ENCODE measurements at places on chromosomes 3 and 15.

- DNase-seq, result no peak
Observed at GRCh38 chr15:91549581-91549980, 303.9 kb upstream of the SLCO3A1 start.

- no peak for DNase-seq
Observed at GRCh38 chr3:146050691-146051090, 110.3 kb downstream of the PLOD2 start.

DNA sequence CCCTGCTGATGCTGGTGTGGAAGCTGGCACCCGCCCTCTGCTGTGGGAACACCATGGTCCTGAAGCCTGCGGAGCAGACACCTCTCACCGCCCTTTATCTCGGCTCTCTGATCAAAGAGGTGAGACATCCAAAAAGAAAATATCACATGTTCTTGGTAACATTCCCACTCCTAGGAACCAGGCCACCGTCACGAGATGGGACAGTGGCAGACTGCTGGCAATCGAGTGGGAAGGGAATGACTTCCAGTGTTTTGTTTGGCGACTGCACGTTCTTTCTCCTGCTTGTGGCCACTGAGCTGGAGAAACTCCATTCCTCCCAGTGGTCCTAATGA, 14.3 kb downstream of the ALDH1A3 start:
- DNase-seq, result no peak

DNA sequence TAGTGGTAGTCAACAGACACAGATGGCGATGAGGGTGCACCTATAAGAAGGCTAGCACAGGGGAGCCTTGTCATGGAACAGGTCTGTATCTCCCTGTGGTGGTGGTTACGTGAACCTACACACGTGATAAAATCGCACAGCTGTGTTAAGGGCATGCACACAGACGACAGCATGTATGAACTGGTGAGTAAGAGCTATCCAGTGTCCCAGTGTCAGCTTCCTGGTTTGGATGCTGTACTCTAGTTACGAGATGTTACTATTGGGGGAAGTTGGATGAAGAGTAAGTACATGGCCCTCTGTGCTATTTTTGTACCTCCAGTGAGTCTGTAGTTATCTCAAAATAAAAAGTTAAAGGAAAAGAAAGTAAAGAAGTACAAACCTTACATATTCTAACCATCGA, 38.2 kb downstream of the MTMR10 start:
- no peak for DNase-seq

DNA sequence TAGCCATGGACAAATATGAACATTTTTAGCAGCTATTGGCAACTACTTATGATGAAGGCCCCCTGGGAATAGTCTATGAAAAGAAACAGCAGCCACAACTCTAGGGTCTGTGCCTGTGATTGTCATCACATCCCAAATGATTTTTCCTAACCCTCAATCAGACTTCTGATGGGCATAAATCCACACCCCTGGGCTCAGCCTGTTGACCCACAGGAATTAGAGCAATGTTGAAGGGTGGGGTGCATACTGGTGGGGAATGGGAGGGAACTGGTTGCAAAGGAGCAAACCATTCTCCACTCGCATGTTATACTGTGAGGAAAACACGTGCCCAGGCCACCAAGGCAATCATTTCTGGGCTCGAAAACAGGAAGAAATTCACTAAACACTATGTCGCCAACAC, 106.5 kb upstream of the CTNNB1 start:
- no peak for DNase-seq

DNA sequence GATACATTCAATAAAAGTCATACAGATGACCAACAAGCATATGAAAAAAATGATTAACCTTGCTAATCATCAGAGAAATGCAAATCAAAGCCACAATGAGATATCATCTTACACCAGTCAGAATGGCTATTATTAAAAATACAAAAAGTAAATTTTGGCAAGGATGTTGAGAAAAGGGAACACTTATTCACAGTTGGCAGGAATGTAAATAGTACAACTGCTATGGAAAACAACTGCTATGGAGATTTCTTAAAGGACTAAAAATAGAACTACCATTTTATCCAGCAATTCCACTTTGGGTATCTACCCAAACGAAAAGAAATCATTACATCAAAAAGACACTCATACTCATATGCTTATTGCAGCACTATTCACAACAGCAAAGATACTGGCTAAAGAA, 1121.8 kb downstream of the TBL1XR1 start:
- DNase-seq, result no peak

- no peak for DNase-seq
Observed at GRCh38 chr3:187773233-187774184, 28.2 kb upstream of the BCL6 start.

- DNase-seq, result no peak
Observed at GRCh38 chr3:64179249-64179648, 46.0 kb downstream of the PRICKLE2 start.

GRCh38 chr15:41258750-41259471, 27.8 kb downstream of the CHP1 start:
- DNase-seq, result no peak

DNA sequence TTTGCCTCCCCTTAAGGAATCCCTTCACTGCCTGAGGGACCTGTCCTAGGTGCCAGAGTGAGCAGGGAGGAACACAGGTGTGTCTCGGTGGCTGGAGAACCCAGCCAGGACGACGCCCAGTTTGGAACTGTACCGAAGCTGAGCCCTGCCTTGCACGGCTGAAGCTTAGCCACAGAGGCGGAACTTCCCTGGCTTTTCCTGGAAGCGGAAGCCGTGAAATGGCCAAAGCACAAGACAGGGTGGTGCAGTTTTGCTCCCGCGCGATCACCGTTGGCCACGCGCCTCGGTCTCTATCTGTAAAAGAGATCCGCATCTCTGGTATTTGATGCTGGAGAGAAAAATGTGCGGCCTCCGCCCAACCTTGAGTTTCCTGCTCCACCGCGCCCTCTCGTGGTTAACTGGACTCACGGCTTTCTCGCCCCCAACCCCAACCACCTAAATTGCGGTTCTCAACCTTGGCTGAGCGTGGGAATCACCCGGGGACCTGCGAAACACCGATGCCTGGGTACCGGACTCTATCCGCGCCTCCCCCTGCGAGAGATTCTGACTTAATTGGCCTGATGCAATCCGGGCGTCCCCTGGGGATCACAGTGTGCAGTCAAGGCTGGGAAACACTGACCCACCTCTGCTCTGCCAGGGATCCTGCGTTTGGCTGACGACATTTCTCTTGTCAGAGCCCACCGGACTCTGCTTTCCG, 70.7 kb upstream of the ABHD2 start:
- DNase-seq, result peak; percentile 89

- no peak for DNase-seq
Observed at GRCh38 chr3:98580401-98581386, 12.7 kb downstream of the CPOX start.

DNA sequence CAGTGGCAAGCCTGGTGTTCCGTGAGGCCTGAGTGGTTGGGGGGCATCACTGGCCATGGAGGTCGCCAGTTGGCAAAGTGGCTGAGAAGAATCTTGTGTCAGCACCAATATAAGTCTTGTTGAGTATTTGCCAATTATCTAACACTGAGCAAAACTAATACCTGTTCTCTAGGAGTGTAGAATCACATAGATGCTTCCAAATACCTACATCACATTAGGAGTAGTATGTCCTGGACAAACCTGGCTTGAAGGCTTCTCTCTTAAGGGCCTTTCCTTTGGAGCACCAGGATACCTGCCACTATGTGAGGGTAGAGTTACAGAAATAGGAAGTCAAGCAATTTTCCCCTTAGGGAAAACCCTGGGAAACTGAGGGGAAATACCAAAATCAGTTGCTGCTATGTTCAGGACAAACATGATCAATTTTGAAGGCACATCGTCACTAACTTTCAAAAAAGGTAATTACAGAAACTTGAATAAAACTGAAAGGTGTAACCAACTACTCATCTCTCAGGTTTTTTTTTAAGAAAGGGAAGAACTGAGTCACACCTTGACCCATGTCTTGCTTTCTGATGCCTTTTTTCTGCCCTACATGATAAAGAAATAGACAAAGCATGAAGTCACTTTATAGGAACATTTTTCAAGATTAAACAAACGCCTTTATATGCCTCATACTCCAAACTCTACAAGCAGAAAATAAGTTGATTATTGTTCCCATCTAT, 100.4 kb downstream of the IMPG2 start:
- DNase-seq, result no peak

- no peak for DNase-seq
Observed at GRCh38 chr3:192275741-192276355, 451.5 kb downstream of the FGF12 start.

DNA sequence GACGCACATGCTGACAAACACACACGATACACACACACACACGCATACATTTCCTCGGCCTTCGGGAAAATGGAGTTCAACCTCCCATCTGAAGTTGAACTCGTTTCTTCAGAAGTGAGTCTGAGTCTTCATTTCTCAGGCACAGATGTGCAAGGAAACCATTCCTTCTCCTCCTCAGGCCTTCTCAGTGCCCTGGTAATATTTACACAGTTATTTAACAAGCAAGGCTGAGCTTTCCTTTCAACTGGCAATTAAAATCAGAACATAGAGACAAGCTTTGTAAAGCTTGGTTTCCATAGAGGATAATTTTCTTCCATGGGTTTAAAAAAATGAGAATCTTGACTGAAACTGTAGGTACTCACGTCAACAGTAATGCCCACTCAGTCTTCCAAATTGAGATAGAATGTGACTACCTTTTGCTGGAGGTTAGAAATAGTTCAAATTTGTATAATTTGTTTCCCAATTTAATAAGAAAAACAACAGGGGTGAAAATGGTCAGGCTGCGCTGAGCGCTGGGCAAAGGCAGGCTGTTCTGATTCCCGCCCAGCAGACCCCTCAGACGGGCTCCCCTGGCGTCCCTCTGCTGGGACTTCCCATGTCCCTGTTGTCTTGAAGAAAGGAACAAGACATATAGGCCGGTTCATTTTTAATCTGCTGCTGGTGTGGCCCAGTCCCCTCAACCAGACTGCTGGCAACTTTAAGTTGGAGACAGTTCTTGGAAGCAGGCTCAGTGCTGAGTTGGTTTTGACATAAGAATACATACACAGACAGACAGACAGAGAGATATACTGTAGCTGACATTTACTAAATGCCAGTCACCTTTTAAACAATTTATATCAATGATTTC, 174.3 kb downstream of the XXYLT1 start:
- no peak for DNase-seq

GRCh38 chr3:60240492-60240891, 1010.8 kb downstream of the FHIT start:
- DNase-seq, result no peak
